Karpas-422 (cell line): ENCODE measurements at places on chromosomes 16 and 17. TPM values are rescaled to one million over a fixed set of nuclear protein-coding genes. Genes with fewer than 3 reads are reported as not detected.

KCNJ2 gene
- total RNA-seq, result not detected in 2 replicates

RAB11FIP4 gene
- total RNA-seq, result 3.6 and 13.3 TPM in 2 replicates

ALOX12B gene
- 0.22 and 1.5 TPM in 2 replicates for total RNA-seq

TBC1D3L gene
- total RNA-seq, result 10.1 and 14.9 TPM in 2 replicates

KRTAP9-8 gene
- total RNA-seq, result not detected in 2 replicates

PVALEF gene
- total RNA-seq, result not detected in 2 replicates

PPP1R1B gene
- total RNA-seq, result not detected in 2 replicates

SLC12A3 gene
- 0.14 TPM in 1 of 2 replicates, not detected in the other for total RNA-seq

TLCD2 gene
- not detected in 2 replicates for total RNA-seq

CCDC40 gene
- total RNA-seq, result not detected in 2 replicates

CRYBA1 gene
- not detected in 2 replicates for total RNA-seq

OR1A1 gene
- total RNA-seq, result not detected in 2 replicates

PDILT gene
- not detected in 2 replicates for total RNA-seq

HS3ST6 gene
- not detected in 2 replicates for total RNA-seq

DBNDD1 gene
- 0.43 TPM in 1 of 2 replicates, not detected in the other for total RNA-seq

CA7 gene
- not detected in 2 replicates for total RNA-seq

TPSD1 gene
- not detected in 2 replicates for total RNA-seq

TERB1 gene
- not detected in 2 replicates for total RNA-seq

CD300LB gene
- not detected in 2 replicates for total RNA-seq

TP53TG3 gene
- not detected in 2 replicates for total RNA-seq

WNT9B gene
- total RNA-seq, result not detected in 2 replicates

TAT gene
- not detected in 2 replicates for total RNA-seq

TNS4 gene
- total RNA-seq, result not detected in 2 replicates

WFIKKN1 gene
- 0.22 TPM in 1 of 2 replicates, not detected in the other for total RNA-seq

ZACN gene
- not detected in 2 replicates for total RNA-seq

CRHR1 gene
- not detected in 2 replicates for total RNA-seq

MRPL58 gene
- total RNA-seq, result 33.8 and 34.6 TPM in 2 replicates

CD79B gene
- 545 and 1,164 TPM in 2 replicates for total RNA-seq

HLF gene
- not detected in 2 replicates for total RNA-seq

ORMDL3 gene
- total RNA-seq, result 41.4 and 46.8 TPM in 2 replicates

GNG13 gene
- total RNA-seq, result not detected in 2 replicates

CACNG3 gene
- not detected in 2 replicates for total RNA-seq

SCNN1B gene
- not detected in 2 replicates for total RNA-seq

FBXO31 gene
- total RNA-seq, result 17.1 and 34.3 TPM in 2 replicates

GABARAPL2 gene
- total RNA-seq, result 48.8 and 88.3 TPM in 2 replicates

HOXB9 gene
- total RNA-seq, result 0.82 and 3.1 TPM in 2 replicates

ZNHIT3 gene
- 34.0 and 72.1 TPM in 2 replicates for total RNA-seq

INTS2 gene
- total RNA-seq, result 18.7 and 34.7 TPM in 2 replicates

NPIPA5 gene
- total RNA-seq, result 4.1 and 6.4 TPM in 2 replicates

SCGB1C2 gene
- not detected in 2 replicates for total RNA-seq

PERCC1 gene
- not detected in 2 replicates for total RNA-seq

OR3A2 gene
- total RNA-seq, result not detected in 2 replicates

ERBB2 gene
- total RNA-seq, result 7.3 and 10.9 TPM in 2 replicates

KCNJ12 gene
- total RNA-seq, result 0.22 and 1.1 TPM in 2 replicates

LSM12 gene
- total RNA-seq, result 43.9 and 73.1 TPM in 2 replicates

RDM1 gene
- total RNA-seq, result 9.7 and 11.0 TPM in 2 replicates

CCDC102A gene
- total RNA-seq, result 5.9 and 25.7 TPM in 2 replicates

KRTAP9-7 gene
- not detected in 2 replicates for total RNA-seq

WFIKKN2 gene
- total RNA-seq, result not detected in 2 replicates

CES4A gene
- not detected in 2 replicates for total RNA-seq

SLC9A5 gene
- total RNA-seq, result 4.9 and 6.1 TPM in 2 replicates
